NCI-H146 (cell line): ENCODE measurements at places on chromosomes 13 and 19.

DNA sequence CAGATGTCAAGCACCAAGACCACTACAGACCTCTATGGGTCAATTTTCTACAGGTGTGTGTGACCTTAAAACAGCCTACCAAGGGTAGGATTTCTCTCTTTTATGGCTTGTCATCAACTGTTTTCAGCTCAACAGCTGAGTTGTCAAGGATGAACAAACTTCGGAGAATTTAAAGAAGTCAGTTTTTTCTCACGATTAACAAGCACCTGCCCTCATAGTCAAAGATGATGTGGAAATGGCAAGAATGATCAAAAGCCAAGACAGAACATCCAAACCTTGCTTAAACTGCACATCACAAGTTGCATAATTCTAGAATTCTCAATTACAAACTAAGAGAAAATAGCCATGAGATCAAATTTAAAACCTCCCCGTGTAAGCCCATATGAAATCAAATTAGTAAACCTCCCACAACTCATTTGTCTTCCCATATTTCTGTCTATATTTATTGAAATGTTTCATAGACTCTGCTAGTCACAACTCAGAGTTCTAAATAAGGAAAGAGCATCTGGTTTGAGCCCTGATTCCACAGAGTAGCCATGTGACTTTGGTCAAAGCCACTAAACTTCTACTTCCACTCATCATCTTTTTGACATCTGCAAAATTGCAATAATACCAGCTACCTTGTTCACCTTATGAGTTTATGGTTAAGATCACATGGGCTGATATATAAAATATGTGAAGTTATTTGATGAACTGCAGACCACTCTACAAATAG, 521.5 kb upstream of the HTR2A start:
- DNase-seq: no peak

DNA sequence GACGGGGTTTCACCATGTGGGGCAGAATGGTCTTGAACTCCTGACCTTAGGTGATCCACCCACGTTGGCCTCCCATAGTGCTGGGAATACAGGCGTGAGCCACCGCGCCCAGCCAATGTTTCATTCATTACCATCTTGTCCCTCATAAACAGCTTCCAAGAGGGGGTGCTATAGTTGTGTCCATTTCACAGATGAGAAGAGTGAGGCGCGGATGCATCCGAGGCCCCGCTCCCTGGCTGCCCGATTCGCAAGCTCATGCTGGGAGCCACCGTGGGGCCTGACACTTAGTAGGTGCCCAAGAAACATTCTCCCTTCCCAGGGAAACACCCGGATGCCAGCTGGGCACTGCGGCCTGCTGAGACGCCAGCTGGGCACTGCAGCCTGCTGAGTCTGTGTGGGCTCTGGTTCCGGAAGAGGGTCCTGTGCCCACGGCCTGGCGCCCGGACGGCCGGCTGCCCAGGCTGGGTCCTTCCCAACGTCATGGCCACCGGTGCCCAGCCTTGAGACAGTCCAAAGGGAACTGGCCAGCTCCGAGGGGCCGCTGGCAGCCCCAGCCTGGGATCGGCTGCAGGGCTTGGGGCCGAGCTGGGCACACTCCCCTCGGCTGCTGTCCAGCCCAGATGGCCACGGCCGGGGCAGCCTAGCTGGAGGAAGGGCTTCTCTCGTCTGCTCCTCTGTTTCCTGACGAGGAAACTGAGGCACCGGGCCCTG, 54.7 kb downstream of the NFIC start:
- no peak for DNase-seq

GRCh38 chr13:60230593-60230992, 66.9 kb upstream of the DIAPH3 start:
- peak; percentile 36 for DNase-seq

- no peak for DNase-seq
These were observed 51.1 kb downstream of the FAM216B start for GRCh38 chr13:42832341-42833096.

DNA sequence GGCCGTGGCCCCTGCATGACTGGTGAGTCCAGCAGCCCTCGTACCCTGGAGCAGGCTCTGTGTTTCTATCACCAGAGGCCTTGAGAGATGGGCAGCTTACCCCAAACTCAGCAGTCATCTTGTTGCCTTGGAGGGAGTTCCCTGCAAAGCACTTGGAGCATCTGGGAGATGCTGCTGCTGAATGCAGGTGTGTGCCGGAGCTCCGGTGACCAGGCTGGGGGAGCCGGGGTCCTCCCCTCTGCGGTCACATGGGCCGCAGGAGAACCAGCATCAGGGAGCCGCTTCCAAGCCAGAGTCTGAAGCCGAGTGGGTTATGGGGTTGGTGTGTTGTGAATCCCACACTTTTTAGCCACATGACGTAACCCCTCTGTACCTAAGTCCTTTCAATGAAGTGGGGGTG, 82.8 kb downstream of the TEX29 start:
- no peak for DNase-seq

DNA sequence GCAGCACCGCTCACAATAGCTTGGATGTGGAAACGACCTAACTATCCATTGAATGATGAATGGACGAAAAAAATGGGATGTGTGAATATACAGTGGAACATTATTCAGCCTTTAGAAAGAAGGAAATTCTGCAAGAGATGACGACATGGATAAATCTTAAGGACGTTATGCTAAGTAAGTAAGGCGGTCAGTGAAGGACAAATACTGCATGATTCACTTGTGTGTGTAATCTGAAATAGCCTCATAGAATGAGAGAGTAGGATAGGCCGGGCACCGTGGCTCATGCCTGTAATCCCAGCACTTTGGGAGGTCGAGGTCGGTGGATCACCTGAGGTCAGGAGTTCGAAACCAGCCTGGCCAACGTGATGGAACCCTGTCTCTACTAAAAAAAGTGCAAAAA, 25.4 kb upstream of the ZNF766 start:
- no peak for DNase-seq

DNA sequence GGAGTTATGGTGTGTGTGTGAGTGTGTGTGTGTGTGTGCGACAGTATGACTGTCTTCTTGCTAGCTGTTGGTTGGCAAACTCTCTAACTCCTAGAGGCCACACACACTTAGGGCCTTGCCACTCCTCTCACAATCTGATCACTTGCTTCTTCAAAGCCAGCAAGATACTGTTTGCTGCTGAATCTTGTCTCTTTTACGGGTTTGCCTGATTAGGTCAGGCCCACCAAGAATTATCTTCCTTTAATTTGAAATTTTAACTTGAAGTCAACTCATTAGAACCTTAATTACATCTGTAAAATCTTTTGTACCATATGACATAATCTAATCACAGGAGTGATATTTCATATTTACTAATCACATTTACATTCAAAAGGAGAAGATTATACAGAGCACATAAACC, 359.2 kb upstream of the SGCG start:
- DNase-seq: no peak

DNA sequence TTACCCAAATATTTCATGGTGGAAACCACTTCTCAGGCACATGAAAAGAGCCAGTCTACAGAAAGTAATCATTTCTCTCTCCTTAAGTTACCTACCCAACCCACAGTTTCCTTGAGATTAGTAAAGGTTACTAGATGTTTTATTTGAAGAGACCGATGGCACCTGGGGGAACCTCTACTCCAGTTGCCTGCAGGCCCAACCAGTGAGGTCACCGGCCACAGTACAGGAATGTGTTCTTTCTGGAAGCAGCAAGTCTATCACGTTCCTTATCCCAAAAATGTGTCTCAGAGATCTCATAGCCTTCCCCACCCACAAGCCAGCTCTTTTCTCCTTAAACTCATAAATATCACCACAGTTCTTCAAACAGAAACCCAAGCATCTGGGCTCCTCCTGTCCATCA, 316.1 kb downstream of the COG6 start:
- DNase-seq: no peak

GRCh38 chr13:40076765-40077362, 421.4 kb downstream of the COG6 start:
- no peak for DNase-seq

- no peak for DNase-seq
These were observed 260.3 kb downstream of the KCNRG start for GRCh38 chr13:50275392-50276063.

DNA sequence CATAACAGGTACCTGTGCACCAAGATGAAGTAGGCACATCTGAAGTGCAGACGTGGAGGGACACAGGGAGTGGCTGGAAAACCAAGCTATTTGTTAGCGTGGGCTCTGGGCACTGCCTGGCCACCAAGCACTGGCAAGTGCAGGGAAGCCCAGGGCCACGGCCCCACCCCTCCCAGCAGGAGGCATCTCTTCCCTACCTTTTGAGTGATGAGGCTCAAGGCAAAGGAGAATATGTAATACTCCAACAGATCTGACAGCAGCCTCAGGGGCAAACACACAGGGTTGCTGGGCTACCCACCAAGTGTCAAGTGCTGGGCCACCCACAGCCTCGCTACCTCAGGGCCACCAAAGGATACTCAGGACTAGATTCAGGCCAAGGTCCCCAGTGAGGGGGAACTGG, 11.6 kb downstream of the TUBA3C start:
- no peak for DNase-seq
